ENCODE measurements at places on chromosomes 11 and 22.

DNA sequence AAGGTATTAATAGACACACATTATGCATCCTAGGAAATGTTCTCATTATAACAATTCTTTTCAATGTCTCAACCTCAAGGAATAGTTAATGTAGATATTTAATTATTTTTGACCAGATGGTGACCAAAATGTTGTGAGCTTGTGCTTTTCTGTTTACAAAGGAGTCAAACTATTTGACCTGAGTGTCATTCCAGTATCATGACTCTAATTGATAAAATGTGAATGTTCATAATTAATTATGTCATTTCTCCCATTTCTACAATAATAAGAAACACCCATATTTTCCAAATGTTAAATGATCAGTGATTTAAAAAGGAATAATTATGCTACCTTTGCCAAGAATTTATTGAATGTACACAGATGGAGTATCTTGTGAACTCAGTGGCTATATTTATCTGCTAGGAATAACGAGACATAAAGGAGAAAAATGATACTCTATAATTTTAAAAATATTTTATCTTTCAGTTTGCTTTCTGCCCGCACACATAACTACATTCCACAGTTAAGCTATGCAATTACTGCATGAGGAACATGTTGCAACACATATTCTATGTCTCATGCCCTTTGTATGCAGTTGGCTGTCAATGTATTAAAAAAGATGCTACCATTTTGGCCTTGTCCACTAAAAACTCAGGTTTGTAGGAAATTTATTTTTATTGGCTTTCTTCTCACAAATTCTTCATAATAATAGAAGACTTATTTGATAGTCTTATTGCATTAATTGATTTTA, 376.7 kb upstream of the CCDC179 start:
- no peak for DNase-seq

GRCh38 chr11:27688076-27688475, 12.2 kb downstream of the BDNF start:
- DNase-seq = no peak

- peak; percentile 76 for DNase-seq
These were observed 54.5 kb upstream of the ZBTB44 start for GRCh38 chr11:130369141-130369691.

- DNase-seq = peak; percentile 92
These were observed at the start of gene ZBTB16 for GRCh38 chr11:114059278-114059983. TSS of gene ZBTB16 (plus strand) at chr11:114059711. CDS start at chr11:114063301, 3,590 bp downstream.

DNA sequence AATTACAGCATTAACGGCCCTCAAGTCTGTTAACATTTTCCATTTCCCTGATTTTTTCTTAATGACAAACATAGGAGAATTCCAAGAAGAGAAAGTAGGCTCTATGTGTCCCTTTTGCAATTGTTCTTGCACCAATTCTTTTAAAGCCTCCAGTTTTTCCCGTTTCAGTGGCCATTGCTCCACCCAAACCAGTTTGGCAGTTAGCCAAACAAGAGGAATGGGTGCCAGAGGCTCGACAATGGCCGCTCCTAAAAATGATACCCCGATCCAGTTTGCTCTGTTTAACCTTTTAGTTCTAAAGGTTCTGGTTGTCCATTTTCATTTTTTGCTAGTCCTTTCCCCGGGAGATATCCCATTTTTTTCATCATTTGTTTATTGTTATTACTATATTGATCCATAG, 6.7 kb upstream of the DNAJB13 start:
- DNase-seq = no peak

DNA sequence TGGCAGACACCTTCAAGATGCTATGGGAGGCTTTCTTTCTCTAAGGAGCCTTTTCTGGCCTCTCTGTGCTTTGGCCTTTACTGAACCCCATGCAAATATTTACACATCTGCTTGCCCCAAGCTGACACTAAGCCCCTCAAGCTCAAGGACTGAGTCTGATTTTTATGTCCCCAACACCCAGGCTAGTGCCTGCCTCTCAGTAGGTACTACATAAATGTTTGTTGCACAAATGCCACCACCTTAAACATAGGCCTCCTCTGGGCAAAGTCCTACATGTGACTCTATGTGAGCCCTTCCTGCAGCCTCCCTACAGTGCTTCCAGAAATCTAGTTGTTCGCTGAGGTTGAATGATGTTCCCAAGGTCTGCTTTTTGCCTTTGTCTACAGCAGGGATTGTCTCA, 187.6 kb downstream of the DBX1 start:
- DNase-seq = no peak

GRCh38 chr22:46114518-46115387, 35.6 kb upstream of the PPARA start:
- DNase-seq = no peak

GRCh38 chr11:46302866-46303265, 25.4 kb downstream of the CREB3L1 start:
- DNase-seq = no peak

DNA sequence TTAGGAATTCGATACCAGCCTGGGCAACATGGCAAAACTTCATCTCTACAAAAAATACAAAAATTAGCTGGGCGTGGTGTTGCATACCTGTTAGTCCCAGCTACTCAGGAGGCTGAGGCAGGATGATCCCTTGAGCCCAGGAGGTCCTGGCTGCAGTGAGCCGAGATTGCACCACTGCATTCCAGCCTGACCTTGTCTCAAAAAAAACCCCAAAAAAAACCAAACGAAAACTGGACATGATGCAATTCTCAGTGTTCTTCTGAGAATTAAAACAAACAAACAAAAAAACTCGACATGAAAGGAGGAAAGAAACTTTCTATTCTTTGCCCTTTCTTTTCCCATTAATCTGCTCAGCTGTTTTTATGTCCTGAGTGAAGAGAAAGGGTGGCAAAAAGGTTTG, 7.4 kb downstream of the MED17 start:
- DNase-seq = no peak

DNA sequence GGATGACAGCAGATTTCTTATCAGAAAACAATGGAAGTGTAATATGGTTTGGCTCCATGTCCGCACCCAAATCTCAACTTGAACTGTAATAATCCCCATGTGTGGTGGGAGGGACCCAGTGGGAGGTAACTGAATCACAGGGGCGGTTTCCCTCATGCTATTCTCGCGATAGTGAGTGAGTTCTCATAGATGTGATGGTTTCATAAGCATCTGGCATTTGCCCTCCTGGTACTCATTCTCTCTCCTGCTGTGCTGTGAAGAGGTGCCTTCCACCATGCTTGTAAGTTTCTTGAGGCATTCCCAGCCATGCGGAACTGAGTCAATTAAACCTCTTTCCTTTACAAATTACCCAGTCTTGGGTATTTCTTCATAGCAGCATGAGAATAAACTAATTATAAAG, 81.0 kb upstream of the SCUBE2 start:
- DNase-seq = no peak

GRCh38 chr11:126514061-126514693, 158.7 kb downstream of the ST3GAL4 start:
- no peak for DNase-seq

- no peak for DNase-seq
These were observed 16.0 kb downstream of the STARD10 start for GRCh38 chr11:72777755-72778278.

GRCh38 chr11:126327281-126328000, 23.6 kb downstream of the DCPS start:
- DNase-seq = no peak

GRCh38 chr22:25714070-25714469, 27.9 kb upstream of the MYO18B start:
- no peak for DNase-seq

GRCh38 chr11:61762798-61763197, 10.4 kb downstream of the MYRF start:
- no peak for DNase-seq

DNA sequence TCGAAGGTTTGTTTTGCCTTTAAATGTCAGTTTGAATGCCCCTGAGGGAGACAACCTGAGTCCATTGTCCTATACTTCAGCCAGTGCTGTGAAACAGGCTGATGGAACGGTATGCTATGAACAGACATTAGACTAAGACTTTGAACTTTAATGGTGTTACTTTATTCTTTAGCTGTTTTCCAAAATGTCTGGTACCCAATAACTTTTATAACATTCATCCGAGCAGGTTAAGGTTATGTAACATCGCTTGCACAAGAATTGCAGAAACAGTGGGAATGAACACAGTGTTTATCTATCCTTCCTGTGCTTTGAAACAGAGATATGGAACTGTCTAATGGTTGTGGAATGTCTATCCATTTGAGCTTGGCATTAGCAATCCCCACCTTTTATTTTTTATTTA, 12.5 kb upstream of the PTS start:
- no peak for DNase-seq

DNA sequence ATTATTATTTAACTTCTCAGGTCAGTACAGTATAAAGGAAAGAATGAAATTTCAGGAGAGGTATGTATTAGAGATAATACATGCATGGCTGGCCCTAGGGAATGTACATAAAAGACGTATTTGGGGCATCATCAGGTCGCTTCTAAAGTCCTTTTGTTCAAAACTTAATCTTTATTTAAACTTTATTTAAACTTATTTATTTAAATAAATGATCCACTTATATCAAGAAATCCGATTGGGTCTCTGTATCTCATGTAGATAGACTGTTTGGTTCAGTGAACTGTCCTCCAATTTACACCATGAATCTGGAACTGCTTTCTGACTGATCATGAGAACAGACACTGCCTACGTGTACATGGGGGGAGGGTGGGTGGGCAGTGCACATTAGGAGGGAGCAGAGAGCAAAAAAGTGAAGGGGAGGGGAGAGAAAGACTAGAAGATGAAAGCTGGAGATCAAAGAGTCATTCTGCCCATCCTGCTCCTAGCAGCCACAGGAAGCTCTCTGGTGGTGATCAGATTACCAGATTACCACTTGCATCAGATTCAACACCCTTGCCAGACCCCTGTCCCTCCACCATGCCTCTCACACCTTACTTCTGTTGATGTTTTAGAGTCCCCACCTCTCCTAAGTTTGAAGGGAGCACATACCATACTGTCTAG, 92.1 kb upstream of the MTMR2 start:
- DNase-seq = no peak

DNA sequence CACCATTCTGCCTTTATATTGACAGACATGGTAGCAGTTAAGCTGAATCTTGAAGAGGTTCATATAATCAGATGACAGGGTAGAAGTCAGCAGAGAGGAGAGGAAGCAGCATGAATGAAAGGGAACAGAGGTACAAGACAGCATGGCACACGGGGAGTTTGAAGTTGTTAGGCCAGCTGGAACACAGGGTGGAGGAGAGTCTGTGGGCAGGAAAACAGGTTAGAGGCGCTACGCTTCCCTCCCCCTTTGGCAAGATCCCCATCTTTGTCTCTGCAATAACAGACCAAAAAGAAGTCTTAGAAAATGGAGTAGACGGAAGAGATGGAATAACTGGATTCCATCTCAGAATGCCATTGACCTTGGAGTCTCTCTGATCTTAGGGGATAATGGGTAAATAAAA, 20.0 kb upstream of the NDUFC2 start:
- no peak for DNase-seq

GRCh38 chr11:15805726-15806125, 550.6 kb downstream of the SOX6 start:
- no peak for DNase-seq

GRCh38 chr11:56172256-56172830, 4.1 kb upstream of the OR5J2 start:
- DNase-seq = no peak

DNA sequence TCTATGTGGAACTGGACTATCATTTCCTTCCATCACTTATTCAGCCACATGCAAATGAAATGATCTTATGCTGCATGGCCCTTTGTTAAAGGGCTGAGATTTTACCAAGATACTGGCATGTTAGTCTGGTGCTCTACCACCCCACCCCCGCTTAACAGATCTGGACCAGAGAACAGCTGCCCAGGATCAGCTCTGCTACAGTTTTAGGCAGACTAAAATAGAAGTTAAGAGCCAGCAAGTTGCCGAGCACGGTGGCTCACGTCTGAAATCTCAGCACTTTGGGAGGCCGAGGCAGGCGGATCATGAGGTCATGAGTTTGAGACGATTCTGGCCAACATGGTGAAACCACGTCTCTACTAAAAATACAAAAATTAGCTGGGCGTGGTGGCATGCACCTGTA, 4.6 kb downstream of the DDB1 start:
- DNase-seq = no peak

DNA sequence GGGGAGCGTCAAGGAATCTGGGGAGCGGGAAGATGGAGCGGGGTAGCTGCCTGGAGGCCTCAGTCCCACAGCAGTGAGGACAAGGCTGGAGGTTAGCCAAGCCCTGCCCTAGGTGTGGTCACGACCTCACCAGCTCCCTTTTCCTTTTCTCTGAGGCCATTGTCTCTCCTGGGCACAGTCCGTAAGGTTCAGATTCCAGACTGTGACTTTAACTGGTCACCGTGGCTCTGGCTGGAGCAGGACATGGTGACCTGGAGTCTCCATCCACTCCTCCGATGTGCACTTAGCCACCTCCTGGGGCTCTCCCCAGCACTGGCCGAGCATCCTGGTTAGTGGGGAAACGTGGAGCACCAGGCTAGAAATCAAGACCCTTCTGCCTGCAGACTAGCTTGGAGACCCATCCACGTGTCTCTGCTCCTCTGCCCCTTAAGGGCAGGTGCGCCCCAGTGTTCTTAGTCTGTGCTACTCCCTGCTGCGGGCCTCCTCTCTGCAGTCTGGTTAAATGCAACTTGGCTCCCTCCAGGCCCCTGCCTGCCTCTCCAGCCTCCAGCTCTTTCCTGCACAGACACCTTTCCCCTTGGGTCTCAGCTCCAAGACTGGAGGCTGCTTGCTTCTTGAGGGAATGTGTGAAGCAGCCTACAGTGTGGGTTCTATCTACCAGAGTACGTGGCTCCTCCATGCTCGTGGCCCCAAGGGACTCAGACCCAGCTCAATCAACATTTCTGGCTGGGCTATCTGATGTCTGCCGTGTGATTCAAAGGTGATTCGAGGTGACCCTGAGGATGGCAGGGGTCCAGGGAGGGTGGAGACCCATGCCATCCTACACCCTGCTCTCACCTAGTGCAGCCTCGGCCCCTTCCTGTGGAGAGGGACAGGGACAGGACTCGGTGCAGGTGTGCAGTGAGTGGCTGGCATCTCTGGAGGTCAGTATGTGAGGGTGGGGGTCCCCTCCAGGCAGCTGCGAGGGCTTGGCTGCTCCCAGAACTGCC, 5.2 kb downstream of the SLC25A1 start:
- no peak for DNase-seq

- DNase-seq = no peak
These were observed 1487.3 kb downstream of the TBC1D22A start for GRCh38 chr22:48249713-48250268.

GRCh38 chr11:129215506-129216245, 23.6 kb upstream of the ARHGAP32 start:
- no peak for DNase-seq

- no peak for DNase-seq
These were observed 36.5 kb upstream of the TOLLIP start for GRCh38 chr11:1345737-1346513.

DNA sequence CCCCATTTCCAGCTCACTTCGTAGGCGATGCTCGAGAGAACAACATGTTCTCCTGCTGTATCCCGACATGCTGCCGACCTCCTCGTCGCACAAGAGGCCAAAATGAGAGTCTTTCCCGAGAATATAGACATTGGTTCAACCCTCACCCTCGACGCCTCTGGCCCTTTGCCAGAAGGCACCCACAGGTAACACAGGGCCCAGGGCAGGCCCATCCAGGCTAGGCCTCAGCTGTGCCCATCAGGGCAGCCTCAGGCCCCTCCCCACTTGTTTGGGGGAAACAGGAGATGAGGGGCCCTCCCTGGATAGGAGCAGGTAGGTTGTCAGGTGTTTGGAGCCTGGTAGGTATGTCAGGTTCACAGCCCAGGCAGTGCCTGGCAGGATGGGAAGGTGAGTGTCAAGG, 2.7 kb upstream of the RGL4 start:
- DNase-seq = no peak

GRCh38 chr11:114166897-114167323, 107.4 kb downstream of the ZBTB16 start:
- peak; percentile 89 for DNase-seq

All from hippocampal formation (tissue), 2 donors.